ENCODE measurements at places on chromosomes 4 and X.

- no peak for DNase-seq
Observed at GRCh38 chrX:124548571-124548970, 202.2 kb downstream of the SH2D1A start.

DNA sequence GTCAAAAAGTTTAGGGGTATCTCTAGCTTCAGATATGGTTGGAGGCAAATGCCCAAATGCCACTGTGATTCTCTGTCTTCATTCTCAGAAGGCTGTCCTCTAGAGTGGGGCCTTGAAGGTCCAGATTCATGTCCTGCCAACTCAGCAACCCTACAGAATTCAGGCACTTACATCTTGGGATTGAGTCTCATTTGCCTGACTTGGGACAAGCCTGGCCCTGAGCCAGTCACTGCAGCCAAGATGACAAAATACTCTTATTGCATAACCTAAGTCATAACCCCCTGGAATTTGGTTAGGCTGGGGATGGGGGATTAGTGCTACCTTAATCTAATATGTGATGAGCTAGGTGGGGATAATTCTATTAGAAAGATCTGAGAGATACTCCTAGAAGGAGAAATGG lies 100.5 kb downstream of the AREG start:
- no peak for DNase-seq

DNA sequence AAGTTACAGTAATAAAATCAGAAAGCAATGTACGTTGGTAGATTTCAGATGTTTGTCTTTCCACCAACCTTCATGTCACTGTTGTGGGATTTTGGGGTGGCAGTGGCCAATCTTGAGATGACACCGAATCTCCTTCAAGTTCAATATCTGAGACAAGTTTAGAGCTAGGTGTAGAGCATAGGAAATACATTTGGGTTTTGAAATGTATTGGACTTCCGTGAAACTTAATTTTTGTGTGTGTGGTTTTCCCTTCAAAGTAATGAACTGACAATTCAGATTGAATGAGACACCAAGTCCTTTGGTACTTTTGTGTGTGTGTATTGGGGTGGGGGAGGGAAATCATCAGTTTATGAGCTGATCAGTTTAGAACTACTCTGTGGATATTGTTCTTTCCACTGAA lies 1.8 kb downstream of the WDR44 start:
- DNase-seq: no peak

DNA sequence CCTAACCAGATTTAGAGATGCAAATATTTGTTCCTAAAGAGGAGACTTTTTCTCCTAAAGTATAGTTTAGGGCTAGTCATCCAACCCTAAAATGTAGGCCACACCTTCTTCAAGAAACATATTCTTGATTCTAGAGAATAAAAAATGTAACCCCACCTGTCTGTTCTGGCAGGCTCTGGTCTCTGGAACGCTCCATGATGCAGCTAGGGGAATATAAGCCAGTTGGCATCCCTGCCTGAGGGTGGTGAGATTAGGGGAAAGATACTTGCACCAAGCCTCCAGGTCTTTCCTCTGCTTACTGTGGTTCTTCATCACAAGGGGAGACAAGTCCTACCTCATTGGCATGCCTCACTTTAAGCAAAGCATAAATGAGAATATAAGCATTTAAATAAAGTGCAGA lies 21.2 kb upstream of the TBC1D9 start:
- DNase-seq: no peak

GRCh38 chrX:21700967-21701366 lies 42.8 kb upstream of the KLHL34 start:
- DNase-seq: no peak

GRCh38 chr4:116668190-116668589 lies 417.2 kb downstream of the TRAM1L1 start:
- DNase-seq: no peak

GRCh38 chr4:95105112-95105511 lies 347.4 kb downstream of the BMPR1B start:
- no peak for DNase-seq

DNA sequence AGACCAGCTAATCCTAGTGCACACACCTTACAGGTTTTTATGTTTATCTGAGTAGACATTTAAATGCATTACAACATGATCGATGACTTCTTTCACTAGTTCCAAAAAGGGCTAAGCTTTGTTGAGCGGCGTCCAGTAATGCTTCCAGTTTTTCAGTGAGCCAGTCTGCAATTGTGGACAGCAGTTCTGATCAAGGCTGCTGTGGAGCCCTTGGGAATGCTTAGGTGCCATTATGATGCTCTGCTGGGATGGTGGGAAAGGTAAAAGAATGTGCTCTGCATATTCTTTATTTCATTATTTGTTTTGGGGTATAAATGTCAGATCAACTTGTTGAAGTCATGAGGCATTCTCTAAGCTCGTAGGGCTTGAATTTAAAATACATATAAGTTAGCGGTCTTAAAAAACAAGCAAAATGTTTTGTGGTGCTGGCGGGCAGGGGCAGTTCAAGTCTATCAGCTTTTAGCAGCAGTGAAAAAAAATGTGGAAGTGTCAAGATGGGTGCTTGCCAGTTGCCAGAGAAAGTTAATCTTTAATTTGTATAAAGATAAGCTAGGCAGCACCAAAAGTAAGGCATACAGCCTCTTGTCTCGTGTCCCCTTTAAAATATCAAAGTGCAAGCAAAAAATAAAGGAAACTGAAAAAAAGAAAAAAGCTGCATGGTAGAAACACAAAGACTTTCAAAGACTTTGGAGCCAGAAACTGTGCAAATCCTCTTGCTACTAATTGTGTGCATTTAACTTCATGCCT lies 5.8 kb downstream of the MID1IP1 start:
- no peak for DNase-seq

GRCh38 chr4:1053080-1053661 lies 41.7 kb downstream of the FGFRL1 start:
- no peak for DNase-seq

GRCh38 chrX:22366906-22367305 lies 94.2 kb downstream of the CBLL2 start:
- DNase-seq: no peak

GRCh38 chr4:157992038-157992705 lies 180.7 kb downstream of the GASK1B start:
- DNase-seq: no peak

DNA sequence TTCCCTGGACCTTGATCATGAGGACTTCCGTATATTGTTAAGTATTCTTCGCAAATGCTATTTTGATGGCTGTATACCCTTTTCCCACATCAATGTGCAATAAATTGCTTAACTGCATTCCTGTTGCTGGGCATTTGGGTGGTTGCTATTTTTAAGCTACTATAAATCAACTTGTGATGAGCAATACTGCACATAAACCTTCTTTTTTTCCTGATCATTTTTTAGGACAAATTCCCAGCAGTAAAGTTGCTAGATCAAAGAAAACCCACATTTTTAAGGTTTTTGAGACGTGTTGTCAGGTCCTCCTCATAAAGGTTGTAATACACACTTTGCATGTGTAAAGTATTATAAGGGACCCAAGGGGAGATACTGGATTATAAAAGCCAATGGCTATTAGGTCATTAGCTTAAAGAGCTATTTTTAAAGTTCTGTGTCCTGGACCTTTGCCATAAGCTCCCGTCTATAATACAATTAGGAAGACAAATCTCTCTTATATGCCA lies 35.6 kb downstream of the LIMCH1 start:
- DNase-seq: no peak

All from CD4-positive, alpha-beta T cell treated with Interferon gamma for 1 hour (primary cell).